ENCODE measurements at places on chromosomes 2 and 18.

DNA sequence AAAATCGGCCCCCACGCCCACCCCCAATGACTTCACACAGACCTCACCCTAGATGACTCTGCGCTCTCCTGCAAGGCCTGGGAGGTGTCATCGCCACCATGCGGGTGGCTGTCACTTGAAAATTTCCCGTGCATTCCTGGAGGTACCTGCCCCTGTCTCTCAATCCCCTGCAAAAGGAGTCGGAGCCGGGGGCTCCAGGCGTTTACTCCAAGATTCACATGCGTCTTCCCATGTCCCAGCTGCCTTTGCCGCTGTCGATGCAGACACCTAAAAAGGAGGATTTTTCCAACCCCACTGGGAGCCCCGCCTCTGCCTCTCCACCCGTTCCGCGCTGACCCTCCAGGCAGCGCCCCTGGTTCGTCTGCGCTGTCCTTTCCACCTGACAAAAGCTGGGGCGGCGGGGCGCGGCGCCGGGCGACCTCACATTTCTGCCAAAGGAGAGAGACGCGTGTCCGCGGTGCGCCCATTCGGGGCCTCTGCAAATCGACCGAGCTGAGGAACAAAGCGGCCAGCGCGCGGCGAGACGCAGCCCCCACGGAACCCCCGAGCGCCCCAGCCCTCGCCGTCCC is 667 bp downstream of the REEP1 start:
- no peak for DNase-seq

GRCh38 chr2:208315081-208315788 is 49.2 kb downstream of the PIKFYVE start:
- no peak for DNase-seq

- DNase-seq, result no peak
Observed at GRCh38 chr2:112644933-112645309, 818 bp upstream of the SLC20A1 start.

DNA sequence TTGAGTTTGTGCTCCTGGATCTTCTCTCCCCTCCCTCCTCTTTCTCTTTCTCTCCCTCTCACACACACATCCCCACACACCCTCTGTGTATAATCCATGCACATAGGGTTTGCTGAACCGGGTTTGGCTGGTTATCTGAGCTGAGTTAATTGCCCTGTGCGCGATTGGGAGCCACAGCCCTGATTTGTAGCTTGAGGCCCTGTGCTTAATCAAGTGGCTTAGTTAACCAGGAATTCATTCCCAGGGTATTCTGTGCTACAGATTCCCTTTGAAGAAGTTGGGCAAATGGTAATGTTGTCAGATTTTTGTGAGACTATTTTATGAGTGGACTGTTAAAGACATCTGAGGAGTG is 6.2 kb downstream of the PARD3B start:
- DNase-seq, result no peak

- no peak for DNase-seq
Observed at GRCh38 chr2:7725850-7726242, 808.6 kb downstream of the RNF144A start.

GRCh38 chr2:233977296-233977837 is 60.2 kb downstream of the TRPM8 start:
- DNase-seq, result no peak

GRCh38 chr2:133682347-133682746 is 114.1 kb upstream of the NCKAP5 start:
- no peak for DNase-seq

DNA sequence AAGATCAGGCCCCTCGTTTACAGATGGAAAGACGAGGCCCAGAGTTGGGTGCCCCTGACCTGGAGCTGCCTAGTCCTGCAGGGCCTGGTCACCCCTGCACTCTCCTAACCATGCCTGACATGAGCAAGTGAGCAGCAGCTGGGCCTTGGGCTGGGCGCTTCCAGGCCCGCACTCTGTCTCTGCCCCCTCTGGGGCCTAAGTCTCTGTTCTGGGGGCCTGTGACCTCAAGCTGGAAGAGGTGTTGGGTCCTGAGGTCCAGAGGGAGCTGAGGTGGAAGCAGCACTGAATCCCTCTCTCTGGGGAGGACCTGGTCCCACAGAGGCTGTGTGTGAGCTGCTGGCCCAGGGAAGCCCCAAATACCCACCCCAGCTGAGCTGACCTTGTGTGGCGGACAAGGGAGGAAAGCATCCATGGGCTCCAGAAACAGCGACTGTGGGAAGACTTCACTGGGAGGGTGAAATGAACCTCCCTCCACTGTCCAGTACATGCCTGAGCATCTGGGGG is 46.1 kb upstream of the GPC1 start:
- no peak for DNase-seq

- no peak for DNase-seq
Observed at GRCh38 chr2:56871644-56872043, 687.9 kb downstream of the CCDC85A start.

DNA sequence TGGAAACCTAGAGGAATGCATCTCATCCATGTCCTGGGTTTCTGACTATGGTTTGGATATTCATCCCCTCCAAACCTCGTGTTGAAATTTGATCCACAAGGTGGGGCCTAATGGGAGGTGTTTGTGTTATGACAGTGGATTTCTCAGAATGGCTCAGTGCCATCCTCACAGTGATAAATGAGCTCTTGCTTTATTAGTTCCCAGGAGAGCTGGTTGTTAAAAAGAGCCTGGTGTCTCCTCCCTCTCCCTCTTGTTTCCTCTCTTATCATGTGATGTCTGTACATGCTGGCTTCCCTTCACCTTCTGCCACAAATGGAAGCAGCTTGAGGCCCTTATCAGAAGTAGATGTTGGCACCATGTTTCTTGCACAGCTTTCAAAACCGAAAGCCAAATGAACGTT is 424.3 kb downstream of the DCC start:
- no peak for DNase-seq
